ENCODE measurements at places on chromosomes 1 and 21. TPM values are rescaled to one million over a fixed set of nuclear protein-coding genes. Genes with fewer than 3 reads are reported as not detected.

DNA sequence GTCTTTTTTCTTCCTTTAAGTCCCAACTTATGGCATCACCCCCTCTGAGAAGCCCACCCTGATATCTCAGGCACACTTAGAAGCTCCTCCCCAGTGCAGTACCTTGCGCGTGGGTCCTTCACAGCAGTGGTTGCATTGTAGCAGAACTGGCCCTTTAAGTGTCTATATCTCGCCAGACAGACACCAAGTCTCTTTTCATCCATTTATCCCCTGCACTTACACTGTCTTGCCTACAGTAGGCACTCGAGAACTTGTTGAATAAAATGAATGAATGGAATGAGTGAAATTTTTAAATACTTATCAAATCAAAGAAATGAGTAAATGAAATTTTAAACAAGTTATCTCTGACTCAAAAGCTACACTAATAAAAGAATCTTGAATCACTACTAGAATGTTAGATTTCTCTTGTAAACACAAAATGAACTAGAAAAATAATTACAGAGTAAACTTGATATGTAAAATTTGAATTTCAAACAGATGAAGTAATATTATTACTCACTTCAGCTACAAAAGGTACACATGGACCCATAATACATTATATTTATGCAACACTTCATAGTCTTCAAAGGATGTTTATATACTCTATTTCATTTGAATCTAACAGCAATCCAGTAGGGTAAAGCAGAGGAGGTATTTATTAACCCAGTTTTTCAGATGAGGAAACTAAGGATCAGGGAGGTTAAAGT, 54.7 kb upstream of the MAN1A2 start:
- DNase-seq = no peak

- no peak for DNase-seq
These were observed 162.7 kb downstream of the IER5 start for GRCh38 chr1:181251001-181251712.

Gene CFAP126
- 15.1 TPM for polyA plus RNA-seq

DNA sequence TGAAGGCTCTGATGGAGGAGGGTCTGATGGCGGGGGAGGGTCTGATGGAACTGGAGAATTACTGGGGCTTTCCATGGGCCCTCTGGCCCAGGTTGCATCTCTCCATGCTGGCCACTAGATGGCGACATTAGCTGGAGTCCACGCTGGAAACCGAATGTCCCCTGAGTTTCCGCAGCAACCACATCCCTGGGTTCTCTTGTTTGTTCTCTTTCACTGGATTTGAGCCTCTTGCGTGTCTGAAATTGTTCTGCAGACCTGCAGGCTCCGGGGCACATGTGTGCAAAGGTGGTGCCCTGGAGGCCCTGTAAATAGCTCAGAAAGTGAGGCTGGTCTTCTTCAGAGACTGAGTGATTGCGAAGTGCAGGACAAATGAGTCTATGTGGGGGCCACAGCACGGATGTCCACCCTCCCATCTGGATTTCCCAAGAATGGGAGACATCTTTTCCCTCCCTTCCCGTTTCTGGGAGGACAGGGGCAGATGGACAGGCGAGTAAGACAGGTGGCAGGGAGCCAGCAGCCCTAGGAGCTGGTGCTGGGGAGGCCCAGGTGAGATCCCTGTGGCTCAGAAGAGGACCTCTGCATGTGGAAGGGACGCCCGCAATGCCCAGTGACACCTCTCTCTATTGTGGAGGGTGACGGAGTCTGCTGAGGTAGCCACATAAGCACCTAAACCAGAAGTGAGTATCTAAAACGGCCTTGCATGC, 73.2 kb upstream of the ABCG1 start:
- peak; percentile 56 for DNase-seq

Gene CORT
- 1.3 TPM for polyA plus RNA-seq

Gene GBP6
- polyA plus RNA-seq = not detected

Gene SDC3
- polyA plus RNA-seq = 31.8 TPM
